ENCODE measurements at places on chromosomes 6 and 20. TPM values are rescaled to one million over a fixed set of nuclear protein-coding genes. Genes with fewer than 3 reads are reported as not detected.

FAM210B gene
- 5.8 TPM for total RNA-seq

MPIG6B gene
- not detected for total RNA-seq

SLPI gene
- not detected for total RNA-seq

CALHM6 gene
- 13.9 TPM for total RNA-seq

NMBR gene
- total RNA-seq: not detected

C6orf47 gene
- 15.0 TPM for total RNA-seq

SYNDIG1 gene
- not detected for total RNA-seq

TDP2 gene
- 46.0 TPM for total RNA-seq

AFG1L gene
- 3.4 TPM for total RNA-seq

TINAG gene
- not detected for total RNA-seq

TP53TG5 gene
- 0.45 TPM for total RNA-seq

BHLHE23 gene
- not detected for total RNA-seq

GGT7 gene
- 15.8 TPM for total RNA-seq

SLC24A3 gene
- not detected for total RNA-seq

TREML2 gene
- total RNA-seq: 11.0 TPM

OARD1 gene
- total RNA-seq: 39.9 TPM

PI3 gene
- not detected for total RNA-seq

GLP1R gene
- 0.32 TPM for total RNA-seq

POU3F2 gene
- not detected for total RNA-seq

HCK gene
- 0.16 TPM for total RNA-seq

LRRC73 gene
- total RNA-seq: 0.12 TPM

MAFB gene
- total RNA-seq: not detected

DEF6 gene
- total RNA-seq: 107 TPM

FOXQ1 gene
- total RNA-seq: not detected

TSPO2 gene
- not detected for total RNA-seq

IYD gene
- not detected for total RNA-seq

TXLNB gene
- 0.31 TPM for total RNA-seq

SLC2A10 gene
- total RNA-seq: 0.06 TPM

SMPD2 gene
- 7.6 TPM for total RNA-seq

RCAN2 gene
- total RNA-seq: 0.74 TPM

HLA-DMB gene
- 4.5 TPM for total RNA-seq

STX11 gene
- 23.3 TPM for total RNA-seq

CRISP2 gene
- not detected for total RNA-seq

DYNLT2 gene
- 2.3 TPM for total RNA-seq

COX7A2 gene
- 362 TPM for total RNA-seq

MYMX gene
- total RNA-seq: not detected

LIN28B gene
- total RNA-seq: not detected

APOM gene
- total RNA-seq: 2.6 TPM

IP6K3 gene
- total RNA-seq: not detected

MRAP2 gene
- total RNA-seq: not detected

C20orf202 gene
- 0.19 TPM for total RNA-seq

RGS17 gene
- not detected for total RNA-seq

C20orf204 gene
- 14.2 TPM for total RNA-seq

SOX4 gene
- total RNA-seq: 4.2 TPM

NUP43 gene
- 77.1 TPM for total RNA-seq

CALHM4 gene
- not detected for total RNA-seq

CCDC167 gene
- 53.3 TPM for total RNA-seq

THEMIS gene
- 50.8 TPM for total RNA-seq
